ENCODE measurements at places on chromosomes 3 and 15.

DNA sequence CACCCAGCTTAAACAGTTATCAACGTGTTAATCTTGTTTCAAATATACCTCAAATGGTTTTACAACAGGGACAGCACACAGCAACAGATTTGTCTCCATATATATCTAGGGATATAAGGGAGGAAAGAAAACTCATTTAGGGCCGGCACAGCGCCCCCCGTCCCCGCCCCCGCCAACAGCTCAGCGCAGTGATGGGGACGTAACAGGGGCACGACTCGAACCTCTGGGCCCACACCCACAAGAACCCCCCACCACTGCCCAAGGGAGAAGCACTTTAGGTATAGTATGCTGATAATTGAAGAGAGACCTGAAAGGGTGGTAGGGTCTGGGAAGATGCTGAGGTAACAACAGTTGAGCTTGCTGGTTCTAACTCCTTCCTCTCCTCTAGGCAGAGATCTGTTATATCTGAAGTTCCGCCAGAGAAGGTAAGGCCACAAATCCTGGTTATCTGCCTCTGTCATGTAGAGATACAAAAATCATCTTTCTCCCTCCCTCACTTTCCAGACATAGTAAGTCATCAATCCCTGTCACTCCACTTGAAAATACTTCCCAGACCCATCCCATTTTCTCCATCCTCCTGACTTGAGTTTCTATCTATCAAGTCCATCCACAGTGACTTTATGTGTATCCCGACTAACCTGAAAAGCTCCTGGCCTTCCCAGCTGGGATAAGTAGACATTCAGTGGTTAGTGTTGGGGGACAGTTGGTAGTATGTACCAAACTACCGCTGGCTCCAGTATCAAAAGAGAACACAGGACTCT is 126.9 kb downstream of the PDZRN3 start:
- no peak for DNase-seq

DNA sequence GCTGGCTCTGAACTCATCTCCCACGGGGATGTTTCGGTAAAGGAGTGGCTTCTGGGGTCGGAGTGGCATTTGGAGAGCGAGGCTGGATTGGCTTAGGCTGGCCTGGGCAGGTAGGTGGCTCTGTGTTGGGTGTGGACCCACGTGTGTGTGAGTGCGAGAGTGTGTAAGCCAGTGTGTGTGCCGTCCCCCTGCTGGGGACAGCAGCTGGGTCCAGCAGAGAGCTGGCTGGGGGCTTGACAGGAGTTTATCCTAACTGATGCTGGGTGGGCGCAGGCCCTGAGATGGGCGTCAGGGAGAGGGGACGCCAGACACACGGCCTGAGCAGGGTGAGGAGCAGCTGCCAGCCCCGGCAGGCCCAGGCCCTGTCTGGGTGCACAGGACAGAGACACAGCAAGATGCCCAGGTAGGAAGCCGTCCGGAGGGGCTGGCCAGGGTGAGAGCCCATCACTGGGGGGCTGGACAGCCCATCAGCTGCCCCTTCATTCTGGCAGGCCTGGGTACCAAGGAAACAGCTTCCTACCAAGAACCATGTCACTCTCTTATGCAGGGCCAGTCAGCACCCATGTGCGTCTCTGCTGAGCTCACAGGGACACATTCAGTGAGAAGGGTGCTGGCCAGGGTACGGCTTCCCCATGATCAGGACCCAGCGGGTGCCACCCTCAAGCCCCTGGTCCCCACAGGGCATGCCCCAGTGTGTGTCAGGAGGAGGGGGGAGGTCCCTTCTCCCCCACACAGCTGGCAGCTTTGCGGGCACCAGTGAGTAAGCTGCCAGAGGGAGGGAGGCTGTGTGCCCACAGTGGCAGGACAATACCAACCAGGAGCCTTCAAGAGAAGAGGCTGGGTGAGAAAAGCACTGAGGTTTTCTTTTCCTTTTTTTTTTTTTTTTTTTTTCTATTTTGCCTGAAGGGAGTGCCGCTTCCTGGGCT is 1.1 kb downstream of the PAK6 start:
- DNase-seq, result no peak

- DNase-seq, result no peak
Observed at GRCh38 chr3:23402728-23403492, 199.8 kb downstream of the UBE2E2 start.

GRCh38 chr3:9352917-9353752 is 9.7 kb upstream of the THUMPD3 start:
- DNase-seq, result peak; percentile 56

GRCh38 chr3:14431917-14432834 is 29.8 kb downstream of the SLC6A6 start:
- DNase-seq, result peak; percentile 95

DNA sequence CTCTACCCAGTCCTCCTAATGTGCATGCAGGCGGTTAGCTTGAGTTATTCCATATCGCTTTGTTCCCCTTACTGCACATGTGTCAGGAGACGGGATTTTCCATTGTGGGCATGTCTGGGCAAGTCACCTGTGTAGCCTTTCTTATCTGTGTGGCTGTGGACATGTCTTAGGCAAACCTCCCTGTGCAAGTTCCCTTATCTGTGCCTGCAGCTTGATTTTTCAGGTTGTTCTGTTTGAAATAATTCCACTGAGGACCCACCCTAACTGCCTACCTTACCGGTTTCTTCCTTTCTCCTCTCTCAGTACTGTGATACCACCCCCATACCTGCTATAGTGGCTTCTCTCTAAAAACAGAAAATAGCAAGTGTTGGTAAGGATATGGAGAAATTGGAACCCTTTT is 113.6 kb downstream of the NEO1 start:
- DNase-seq, result no peak

DNA sequence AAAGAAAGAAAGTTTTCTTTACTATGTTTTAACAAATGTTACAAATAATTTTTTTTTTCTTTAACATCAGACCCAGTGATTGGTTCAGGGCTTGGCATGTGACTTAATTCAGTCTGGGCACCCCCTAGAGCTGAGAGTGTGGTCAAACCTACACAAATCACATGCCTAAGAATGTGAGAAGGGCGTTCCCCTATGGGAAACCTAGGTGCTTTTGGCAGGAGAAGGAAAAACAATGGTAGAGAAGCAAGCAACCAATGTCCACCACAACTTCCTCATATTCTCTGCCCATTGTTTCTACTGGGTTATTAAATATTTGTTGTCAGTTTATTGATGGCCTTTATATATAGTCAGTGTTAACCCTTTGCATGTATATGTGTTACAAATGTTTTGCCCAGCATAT is 21.4 kb upstream of the PIAS1 start:
- no peak for DNase-seq

DNA sequence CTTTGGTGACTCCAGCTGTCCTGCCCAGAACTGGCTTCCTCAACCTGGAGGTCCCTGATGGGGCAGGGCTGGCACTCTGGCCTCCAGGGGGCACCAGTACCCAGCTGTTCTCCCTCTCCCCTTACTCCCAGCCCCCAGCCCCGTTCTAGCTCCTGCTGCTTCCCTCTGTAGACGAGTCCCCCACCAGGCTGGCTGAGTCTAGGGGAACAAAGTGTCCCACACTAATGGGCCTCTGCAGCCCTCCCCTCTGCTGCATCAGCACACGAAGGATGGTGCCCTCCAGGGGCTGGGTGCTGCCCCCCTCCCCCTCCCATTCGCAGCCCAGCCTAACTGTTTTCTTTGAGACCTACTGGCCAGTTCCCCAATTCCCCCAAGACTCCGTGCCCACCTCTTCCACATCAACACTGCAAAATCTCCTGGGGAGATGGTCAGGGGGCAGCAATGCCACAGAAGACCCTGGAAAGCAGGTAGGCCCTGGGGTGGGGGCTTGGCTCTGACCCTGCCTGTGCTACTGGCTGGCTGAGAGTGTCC is 4.2 kb downstream of the RHCG start:
- DNase-seq, result no peak

- DNase-seq, result no peak
Observed at GRCh38 chr3:48086705-48087104, 70.5 kb upstream of the MAP4 start.

GRCh38 chr15:92655178-92655995 is at the start of gene FAM174B:
TSS of gene FAM174B (minus strand) at chr15:92655775.
- DNase-seq, result no peak

- DNase-seq, result no peak
Observed at GRCh38 chr3:187719628-187720336, 17.4 kb upstream of the RTP2 start.

DNA sequence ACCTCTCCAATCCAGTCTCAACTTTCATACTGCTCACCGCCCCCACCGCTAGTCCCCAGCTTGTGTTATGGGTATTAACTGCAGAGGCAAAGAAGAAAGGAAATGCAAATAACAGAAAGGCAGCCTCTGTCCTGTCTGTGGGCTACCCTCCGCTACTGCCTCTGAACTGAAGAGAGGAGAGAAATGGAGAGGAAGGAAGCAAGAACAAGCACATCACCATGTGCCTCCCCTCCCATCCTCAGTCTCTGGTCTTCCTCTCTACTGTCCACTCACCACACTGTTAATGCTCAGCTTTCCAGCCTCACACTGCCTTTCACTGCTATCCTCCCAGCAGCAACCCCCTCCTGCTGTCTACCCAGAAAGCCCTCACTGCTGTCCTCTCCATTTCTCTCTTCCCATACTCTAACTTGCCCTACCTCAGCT is 139.0 kb upstream of the SLC2A2 start:
- DNase-seq, result no peak

GRCh38 chr3:104763007-104763406 is 603.7 kb upstream of the ALCAM start:
- DNase-seq, result no peak

DNA sequence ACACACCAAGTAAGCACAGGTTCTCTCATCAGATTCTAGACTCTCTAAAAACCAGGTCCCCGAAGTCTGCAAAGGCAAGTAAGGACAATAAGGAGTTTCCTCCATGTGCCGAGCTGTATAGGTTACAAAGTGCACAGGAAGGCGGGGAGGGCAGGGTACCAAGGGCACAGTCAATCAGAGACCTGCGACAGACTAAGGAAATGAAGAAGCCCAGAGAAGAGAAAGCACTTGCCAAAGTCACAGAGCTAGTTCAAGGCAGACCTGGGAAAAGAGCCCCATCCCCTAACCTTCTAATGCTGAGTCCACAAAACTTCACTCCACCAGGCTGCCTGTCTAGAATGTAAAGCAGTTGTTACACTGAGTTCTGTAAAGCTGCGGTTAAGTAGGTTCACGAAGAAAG is 1.7 kb downstream of the SEC13 start:
- no peak for DNase-seq

- no peak for DNase-seq
Observed at GRCh38 chr3:183265834-183266417, 12.9 kb downstream of the B3GNT5 start.

- DNase-seq, result no peak
Observed at GRCh38 chr15:62618432-62618831, 424.1 kb upstream of the TPM1 start.

- DNase-seq, result no peak
Observed at GRCh38 chr3:114411190-114411668, 117.4 kb downstream of the TIGIT start.

DNA sequence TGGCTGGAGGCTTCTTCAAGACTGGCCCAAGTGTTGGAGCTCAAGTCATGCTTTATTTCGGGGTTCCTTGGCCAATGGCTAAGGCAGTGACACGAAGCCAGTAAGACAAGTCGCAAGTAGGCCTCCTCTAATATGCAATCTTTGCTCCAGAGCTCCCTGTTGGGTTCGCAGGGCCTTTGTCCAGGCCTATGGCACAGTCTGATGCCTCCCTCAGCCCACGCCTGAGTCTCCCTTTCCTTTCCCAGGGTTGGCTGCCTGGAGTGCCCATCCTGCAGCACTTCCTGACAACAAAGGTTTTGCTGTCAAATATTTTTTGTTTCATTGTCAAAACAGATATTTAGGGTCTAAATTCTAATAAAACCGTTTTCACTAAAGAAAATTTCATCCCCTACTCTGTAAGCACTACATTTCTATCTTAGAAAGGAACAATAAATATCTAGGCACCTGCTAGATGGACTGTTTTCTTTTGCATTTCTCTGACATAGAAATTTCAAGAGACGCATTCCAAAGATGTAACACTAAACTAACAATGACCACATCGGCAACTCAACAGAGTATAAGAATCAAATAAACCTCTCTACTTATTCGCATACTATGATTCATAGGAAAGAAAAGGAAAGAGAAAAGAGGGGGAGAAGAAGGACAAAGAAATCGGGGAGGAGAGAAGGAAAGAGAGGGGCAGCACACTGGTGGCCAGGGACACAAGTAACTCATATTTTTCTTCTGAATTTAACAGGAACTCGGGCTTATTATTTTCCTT is 393.1 kb upstream of the ATP11B start:
- DNase-seq, result no peak

DNA sequence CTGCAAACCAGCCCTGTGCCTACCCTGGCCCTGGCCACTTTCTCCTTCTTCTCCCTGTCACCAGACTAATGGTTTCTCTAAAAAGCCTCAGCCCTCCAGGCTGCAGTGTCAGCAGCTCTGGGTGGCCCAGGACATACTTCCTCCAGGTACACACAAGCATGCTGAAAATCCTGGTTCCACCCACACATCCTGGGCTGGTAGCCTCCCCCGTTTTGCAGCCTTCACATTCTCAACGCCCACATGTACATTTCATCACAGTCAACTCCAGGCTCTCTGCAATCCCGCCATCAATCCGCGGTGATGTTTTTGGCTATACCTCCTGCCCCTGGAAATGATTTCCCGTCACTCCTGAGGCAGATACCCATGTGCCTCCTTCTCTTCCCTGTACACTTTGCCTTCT is 59.4 kb downstream of the MAGEF1 start:
- no peak for DNase-seq

GRCh38 chr3:104648823-104649222 is 717.9 kb upstream of the ALCAM start:
- no peak for DNase-seq

DNA sequence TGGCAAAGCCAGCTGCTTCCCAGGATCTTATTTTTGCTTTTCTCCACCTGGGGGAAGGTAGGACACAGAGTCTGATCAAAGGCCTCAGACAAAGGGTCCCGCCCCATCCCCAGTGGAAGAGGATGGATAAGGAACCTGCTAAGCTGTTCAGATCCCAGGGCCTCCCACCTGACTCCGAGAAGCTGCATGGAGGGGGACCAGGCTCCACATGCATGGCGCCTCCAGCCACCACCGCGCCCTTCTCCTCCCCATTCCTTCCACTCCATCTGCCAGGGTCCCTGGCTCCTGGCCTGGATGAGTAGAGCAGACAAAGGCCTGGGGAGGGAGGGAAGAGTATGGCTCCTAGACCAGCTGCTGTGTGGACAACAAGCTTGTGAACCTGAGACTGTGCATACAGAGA is 20.0 kb upstream of the CRABP1 start:
- no peak for DNase-seq

DNA sequence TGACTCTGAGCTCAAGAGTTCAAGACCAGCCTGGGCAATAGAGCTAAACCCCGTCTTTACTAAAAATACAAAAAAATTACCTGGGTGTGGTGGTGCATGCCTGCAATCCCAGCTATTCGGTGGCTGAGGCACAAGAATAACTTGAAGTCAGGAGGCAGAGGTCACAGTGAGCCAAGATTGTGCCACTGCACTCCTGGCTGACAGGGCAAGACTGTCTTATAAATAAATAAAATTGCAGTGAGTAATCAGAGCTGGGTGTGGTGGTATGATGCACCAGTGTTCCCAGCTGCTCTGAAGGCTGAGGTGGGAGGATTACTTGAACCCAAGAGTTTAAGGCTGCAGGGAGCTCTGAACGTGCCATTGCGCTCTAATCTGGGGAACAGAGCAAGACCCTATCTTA is 55.9 kb upstream of the GCNT3 start:
- no peak for DNase-seq

All from CD4-positive, alpha-beta T cell treated with Interleukin-6 at 100 ng/mL for 8 hours (primary cell).